Activated T-helper 1 cell treated with anti-CD3 and anti-CD28 coated beads, Interleukin-2, amount 50 U/mL, for 16 hours (primary cell): ENCODE measurements at places on chromosomes 4 and X.

DNA sequence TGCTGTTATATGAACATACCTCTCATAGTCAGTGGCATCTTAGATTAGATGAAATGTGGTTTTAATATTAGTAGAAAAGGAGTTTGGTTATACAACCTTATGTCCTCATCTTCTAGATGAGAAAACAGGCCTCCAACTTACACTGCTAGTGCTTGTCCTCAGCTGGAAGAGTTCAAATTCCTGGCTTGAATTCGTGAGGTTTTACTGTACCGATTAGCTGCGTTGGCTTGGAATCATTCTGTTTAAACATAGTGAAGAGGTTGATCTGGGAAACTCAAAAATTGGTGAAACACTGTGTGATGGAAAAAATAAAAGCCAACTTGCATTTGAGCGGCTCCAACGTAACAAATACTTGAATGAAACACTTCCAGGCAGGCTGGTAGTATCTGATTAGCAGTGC is 81.0 kb downstream of the LNX1 start:
- no peak for DNase-seq

- DNase-seq = no peak
Measured at GRCh38 chrX:13857804-13858203, 40.9 kb upstream of the GPM6B start.

- no peak for DNase-seq
Measured at GRCh38 chrX:78619834-78620233, 39.3 kb downstream of the RTL3 start.

DNA sequence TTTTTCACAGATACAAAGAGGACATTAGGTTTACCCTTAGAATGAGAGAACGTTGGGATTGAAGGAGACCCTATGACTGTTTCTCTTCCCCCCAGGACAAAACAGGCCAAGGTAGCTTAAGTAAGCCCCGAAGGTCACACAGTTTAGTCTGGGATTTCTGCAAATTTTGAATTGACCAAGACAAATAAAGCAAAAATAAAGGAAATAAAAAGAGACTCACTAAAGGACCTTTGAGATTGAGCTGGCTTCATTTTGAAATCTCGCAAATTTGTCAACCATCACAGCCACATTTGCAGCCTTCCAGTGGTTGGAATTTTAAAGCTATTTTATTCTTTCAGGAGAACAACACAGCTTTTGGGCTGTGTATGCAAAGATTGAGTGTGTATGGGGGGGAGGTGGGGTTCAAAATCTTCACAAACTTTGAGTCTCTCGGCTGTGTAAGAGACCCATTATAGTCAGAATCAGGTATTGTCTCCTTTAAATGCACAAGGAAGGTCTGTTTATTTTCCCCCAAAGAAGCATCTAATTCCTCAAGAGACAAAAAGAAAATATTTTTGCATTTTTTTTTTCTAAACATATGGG is 4.2 kb downstream of the TMSB4X start:
- DNase-seq = no peak

GRCh38 chr4:140654495-140654814 is 85.7 kb upstream of the UCP1 start:
- no peak for DNase-seq

DNA sequence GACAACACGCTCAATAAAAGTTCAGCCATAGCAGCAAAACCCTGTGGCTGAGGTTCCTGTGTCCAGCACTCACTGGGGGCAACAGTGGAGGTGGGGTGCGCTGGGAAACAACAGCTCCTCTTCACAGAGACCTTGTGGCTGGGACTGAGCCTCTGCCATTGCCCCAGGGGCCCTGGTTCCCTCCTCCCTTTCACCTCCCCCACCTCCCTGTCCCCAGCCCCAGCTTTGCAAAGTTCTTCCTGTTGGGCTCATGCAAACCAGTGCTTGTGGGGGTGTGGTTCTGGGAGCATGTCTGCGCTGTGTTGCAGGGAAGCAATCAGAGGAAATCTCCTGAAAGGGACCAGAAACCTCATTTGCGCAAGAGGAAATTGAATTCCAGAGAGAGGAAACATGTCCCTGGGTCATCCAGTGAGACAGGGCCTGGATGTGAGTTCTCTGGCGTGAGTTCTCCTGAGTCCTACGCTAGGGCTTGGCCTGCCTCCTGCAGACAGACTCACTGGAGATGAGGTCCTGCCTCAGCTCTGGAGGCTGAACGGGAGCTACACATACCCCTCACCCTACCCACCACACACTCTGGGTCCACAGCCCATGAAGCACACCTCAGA is 7.4 kb downstream of the FATE1 start:
- DNase-seq = no peak

- no peak for DNase-seq
Measured at GRCh38 chr4:58061967-58062366, 951.8 kb upstream of the IGFBP7 start.

GRCh38 chrX:37879692-37880091 is 32.3 kb upstream of the DYNLT3 start:
- DNase-seq = no peak

DNA sequence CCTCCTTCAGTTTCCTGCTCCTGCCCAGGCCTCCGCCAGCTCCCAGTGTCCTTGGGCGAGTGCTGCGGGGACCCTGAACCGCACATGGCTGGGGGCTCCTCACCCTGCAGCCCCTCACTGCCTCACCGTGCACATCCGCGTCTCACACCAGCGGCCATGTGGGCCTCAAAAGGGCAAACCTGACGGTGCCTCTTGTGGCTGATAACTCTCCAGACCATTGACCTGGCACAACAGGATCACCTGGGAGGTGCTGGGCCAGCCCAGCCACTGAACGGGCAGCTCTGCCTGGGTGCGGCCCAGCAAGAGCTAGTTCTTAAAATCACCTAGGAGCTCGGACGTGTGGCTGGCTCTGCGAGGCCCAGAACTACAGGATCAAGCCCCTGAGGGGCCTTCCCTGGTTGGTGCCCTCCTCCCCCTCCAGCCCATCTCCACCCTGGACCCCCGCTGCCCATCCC is 4.1 kb upstream of the S100P start:
- no peak for DNase-seq

- no peak for DNase-seq
Measured at GRCh38 chrX:40207626-40208025, 109.9 kb upstream of the BCOR start.

GRCh38 chr4:181194096-181194495 is 1049.1 kb upstream of the TENM3 start:
- no peak for DNase-seq
